ENCODE measurements at places on chromosomes 3 and 15.

GRCh38 chr15:60079210-60079609, 75.1 kb downstream of the FOXB1 start:
- no peak for DNase-seq

DNA sequence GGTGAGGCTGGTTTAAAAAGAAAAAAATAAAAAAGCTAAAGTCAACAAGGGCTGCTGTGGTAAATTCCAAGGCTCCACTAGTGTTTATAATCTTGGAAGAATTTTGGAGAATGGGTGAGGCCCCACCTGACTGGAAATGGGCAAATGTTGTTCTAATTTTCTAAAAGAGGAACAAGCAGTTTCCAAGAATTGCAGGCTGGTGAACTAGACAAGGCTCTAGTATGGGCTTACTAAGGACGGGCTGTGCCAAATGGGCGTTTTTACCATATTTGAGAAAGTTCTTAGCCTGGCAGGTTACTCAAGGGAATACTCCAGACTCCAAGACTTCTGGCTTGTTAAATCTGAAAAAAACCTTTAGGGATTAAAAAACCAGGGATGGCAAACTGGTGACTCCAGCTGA, 67.0 kb upstream of the ABHD2 start:
- no peak for DNase-seq

GRCh38 chr15:92725171-92725570, 69.6 kb upstream of the FAM174B start:
- DNase-seq, result no peak

- no peak for DNase-seq
These were observed 6.6 kb upstream of the TRAK1 start for GRCh38 chr3:42084586-42084985.

- no peak for DNase-seq
These were observed 60.5 kb upstream of the CTDSPL2 start for GRCh38 chr15:44366971-44367370.

- DNase-seq, result no peak
These were observed 698 bp downstream of the MELTF start for GRCh38 chr3:197028728-197029510.

DNA sequence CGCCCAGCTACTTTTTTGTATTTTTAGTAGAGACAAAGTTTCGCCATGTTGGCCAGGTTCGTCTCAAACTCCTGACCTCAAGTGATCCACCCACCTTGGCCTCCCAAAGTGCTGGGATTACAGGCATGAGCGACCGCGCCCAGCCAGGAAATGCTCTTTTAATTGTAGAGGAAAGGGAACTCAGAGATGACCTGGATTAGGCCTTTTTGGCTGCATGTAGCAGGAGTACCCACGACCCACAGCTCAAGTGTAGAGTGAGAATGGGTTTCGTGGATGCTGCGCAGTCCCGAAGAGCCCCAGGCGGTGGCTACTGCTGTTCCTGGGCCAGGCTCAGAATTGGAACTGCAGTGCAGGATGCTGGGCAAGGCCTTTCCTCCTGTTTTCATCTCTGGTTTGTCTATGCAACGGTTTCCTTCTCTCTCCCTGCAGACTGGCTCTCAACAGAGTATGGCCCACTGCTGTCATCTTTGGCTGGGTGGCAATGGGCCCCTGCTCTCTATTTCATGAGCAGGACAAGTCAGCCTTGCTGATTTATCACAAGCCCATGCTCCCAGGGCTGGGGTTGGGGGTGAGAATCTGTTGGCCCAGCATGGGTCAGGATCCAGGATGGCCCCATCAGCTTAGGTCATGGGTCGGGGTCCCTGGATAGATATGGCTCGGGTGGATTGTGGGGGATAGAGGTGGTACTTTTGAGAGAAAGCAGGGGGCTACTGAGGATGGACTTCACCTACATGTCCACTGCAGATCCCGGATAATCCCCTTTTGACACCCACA, 51.2 kb downstream of the GASK1A start:
- no peak for DNase-seq

GRCh38 chr3:65928110-65928509, 110.6 kb downstream of the MAGI1 start:
- no peak for DNase-seq

DNA sequence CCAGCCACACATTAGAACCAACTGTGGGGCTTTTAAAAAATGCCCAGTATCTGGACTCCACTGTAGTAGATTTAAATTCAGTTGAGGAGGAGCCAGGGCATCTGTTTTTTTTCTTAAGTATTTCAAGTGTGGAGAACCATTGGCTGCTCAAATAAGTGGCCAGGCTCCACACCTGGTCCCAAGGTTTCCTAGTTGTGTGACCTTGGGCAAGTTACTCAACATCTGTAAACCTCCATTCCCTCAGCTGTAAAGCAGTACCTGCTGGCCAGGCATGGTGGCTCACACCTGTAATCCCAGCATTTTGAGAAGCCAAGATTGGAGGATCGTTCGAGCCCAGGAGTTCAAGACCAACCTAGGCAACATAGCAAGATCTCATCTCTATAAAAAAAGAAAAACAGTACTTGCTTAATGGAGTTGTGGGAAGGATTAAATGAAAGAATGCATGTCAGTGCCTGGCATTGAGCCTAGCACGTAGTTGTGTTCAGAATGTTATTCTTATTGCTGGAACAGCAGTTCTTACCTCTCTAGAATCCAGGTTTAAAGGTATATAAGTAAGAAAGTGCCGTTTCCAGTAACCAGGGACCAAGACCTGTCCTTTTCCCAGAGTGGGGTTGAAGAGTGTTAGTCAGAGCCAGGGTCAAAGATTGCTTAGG, 2.0 kb downstream of the PPP1R14D start:
- DNase-seq, result no peak

DNA sequence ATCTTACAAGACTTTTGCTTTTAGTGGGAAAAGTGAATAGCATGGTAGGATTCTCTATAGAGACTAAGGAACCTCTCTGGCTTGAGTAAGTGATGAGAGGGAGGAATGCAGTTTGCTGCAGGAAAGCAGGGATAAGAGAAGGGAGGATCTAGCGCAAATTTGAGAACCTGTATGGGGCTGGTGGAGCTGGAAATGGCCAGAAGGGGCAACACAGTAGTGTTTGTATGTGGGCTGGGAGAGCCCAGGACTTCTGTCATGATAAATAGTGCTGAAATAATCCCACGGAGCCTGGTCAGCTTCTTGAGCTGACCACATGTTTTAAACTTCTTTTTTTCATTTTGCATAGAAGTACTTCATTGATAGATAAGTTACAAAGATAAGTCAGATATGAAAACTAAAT, 11.2 kb upstream of the SHC4 start:
- DNase-seq, result no peak

DNA sequence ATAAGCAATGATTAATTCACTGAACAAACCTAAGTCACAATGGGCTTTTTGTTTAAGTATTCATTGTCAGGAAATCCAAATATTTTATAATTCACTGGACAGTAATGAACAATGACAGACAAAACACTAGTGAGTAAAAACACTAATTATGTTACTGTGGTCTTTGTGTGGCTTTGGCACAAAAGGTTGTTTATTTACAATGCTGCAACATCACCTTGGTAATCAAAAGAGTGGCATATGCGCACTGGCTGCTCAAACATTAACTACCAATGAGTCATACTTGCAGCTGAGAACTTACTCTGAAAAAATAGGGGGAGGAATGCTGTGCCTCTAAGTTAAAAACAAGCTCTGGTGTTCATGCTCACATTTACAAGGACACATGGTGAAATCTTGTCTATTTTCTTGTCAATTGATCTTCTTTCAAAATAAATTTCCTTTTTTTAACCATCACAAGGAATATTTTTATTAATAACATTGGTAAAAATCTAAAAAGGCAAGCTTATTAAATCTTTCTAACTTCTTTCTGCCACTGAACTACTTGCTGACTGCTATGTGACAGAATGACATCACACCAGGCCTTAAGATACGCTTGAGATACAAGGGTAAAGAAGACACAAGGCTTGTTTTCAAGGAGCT, 85.2 kb upstream of the PPIB start:
- DNase-seq, result no peak

- DNase-seq, result no peak
These were observed 1.1 kb upstream of the VIPR1 start for GRCh38 chr3:42501321-42501680.

- no peak for DNase-seq
These were observed 3.5 kb upstream of the ABHD17C start for GRCh38 chr15:80691575-80691974.

GRCh38 chr3:132406587-132406986, 10.7 kb upstream of the DNAJC13 start:
- no peak for DNase-seq

- no peak for DNase-seq
These were observed 36.0 kb downstream of the THBS1 start for GRCh38 chr15:39616731-39617455.

DNA sequence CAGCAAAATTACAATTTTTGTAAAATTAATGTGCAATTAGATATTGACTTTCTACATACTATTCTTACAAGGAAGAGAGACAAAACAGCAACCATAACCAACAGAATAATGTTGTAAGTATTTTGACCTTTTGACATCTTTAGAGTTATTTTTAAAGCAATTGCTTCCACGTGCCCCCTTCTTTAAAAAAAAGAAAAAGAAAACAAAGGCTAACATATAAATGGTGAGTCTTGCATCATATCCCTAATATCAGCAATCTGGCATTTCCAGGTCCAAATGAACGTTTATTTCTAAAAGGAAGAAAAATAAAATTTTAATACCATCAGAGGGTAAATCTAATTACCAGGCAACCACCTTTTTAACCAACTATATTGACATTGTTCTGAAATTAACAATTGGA, 19.3 kb upstream of the STRIT1 start:
- DNase-seq, result no peak

DNA sequence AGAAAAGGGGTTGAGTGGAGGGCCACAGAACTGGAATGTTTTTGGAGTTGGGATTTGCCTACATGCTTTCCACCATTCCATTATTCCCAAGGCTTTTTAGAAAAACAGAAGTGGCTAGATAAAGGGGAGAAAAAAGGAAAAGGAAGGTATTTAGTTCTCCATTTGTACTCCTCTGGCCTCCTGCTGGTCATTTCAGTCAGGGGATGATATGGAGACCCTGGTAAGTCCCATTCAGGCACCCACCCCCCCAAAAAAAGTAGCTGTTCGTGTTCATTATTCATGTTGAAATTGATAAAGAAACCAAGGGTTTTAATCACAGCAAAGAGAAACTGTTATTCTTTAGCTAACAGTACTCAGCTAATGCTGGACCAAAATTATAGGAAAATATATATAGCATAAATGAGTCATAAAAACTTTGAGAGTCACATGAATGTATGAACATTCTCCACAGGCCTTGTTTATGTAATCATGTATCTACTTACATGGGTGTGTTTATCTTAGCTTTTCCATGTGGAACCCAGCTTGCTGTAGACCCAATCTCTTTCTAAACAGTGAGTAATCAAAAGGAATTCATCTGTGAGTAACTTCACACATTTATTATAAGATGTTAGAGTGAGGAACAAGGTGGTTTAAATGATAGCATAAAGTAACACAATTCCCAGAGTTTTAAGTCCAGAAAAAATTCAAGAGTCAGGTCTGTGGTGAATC, 167.2 kb downstream of the KCNMB2 start:
- no peak for DNase-seq

DNA sequence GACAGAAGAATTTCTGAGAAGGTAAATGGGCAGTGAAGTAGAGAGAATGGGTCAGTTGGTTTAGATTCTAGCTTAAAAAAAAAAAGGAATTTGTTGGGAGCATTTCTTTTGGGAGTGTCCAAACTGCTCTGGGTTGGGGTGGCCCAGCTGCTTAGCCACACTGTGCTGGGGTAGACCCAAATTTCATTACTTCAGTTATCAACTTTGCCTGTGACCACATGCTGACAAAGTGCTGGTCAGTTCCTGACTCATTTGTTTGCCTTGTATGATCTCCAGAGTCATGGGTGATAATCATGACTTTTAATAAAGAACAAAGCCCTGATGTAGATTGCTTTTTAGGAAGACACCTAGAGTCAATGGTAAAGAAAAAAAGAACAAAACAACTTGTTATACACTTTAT, 121.5 kb upstream of the FGF7 start:
- DNase-seq, result no peak

- DNase-seq, result no peak
These were observed 51.0 kb downstream of the PHC3 start for GRCh38 chr3:170130532-170130931.

- DNase-seq, result no peak
These were observed 267.0 kb downstream of the ZBTB20 start for GRCh38 chr3:114880078-114880477.

DNA sequence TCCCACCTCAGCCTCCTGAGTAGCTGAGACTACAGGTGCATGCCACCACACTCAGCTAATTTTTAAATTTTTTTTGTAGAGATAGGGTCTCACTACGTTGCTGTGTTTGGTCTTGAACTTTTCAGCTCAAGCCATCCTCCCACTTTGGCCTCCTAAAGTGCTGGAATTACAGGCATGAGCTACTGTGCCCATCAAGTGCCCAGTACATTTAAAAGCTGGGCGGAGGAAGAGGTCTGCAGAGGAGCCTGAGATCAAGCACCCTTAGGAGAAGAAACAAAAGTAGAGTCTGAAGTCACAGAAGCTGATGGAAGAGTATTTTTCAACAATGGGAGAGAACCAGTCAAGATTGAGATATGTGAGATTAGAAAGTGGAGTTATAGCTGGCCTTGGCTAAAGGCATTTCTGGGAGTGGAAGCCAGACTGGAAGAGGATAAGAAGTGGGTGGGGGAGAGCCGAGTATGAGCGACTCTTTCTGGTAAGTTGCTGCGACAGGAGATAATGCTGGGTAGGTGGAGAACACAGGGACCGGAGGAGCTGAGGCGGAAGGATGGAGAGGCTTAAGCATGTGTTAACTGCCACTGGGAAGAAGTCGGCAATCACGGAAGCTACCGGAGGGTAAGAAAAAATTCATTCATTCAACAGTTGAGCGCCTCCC, 782 bp upstream of the IREB2 start:
- no peak for DNase-seq

DNA sequence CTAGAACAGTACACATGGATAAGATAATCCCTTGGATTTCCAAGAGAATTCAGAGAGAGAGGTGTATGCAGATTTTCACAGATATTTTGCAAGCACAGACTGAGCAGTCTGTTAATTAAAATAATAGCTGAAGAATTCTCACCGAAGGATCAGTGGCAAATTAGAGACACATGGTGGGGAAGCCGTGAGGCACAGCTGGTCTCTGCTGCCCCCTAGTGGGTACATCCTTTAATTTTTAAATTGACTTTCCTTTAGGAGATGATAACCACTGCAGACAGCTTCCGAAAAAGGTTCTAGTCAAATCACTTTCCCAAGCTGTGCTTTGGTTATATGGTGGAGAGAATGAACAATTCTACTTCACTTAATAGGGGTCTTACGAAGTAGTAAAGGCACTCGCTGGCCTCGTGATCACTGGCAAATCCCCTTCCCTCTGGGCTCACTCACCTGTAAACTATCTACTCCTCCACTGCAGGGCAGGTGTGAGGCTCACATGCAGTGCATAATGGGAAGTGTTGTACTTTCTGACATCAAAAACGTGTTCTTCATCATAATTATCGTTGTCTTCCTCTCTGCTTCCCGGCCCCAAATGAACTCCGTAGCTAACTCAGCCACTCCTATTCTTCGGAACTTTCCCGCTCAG, 19.5 kb downstream of the MESD start:
- DNase-seq, result no peak

DNA sequence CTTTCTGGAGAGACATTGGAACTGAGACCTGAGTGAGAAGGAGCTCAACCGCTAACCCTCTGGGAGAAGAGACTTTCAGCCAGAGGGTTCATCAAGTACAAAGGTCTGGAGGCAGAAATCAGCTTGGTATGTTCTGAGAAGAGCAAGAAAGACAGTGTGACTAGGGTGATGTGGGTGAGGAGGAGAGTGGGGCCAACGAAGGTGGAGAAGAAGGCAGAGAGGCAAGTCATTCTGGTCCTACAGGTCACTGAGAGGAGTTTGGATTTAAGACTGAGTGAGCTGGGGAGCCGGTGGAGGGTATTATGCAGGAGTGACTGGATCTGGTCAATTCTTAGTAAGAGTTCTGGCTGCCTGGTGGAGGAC, 12.2 kb downstream of the XIRP1 start:
- no peak for DNase-seq
